ENCODE measurements at places on chromosomes 2 and 18.

GRCh38 chr2:35409762-35410161 lies 945.8 kb upstream of the CRIM1 start:
- DNase-seq = no peak

GRCh38 chr2:227450926-227451654 lies 20.9 kb upstream of the AGFG1 start:
- no peak for DNase-seq

GRCh38 chr2:121044412-121044811 lies 240.6 kb downstream of the TFCP2L1 start:
- no peak for DNase-seq

DNA sequence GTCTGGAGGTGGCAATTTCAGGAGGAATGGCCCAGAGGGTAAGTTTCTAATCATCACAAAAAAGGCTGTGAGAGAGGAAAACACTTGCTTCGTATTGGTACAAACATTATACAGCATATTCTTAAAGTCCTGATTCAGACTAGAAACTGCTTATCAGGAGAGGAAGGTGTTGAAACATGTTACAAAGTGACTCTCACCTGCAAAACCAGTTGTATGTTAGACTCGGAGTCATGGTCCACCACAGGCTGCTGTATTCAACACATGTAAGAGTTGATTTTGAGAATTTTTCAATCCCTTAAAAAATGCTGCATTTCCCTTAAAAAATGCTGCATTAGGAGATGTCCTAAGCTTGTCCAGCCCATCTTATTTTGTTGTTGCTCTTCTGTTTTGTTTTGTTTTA lies 61.5 kb downstream of the MBP start:
- no peak for DNase-seq

DNA sequence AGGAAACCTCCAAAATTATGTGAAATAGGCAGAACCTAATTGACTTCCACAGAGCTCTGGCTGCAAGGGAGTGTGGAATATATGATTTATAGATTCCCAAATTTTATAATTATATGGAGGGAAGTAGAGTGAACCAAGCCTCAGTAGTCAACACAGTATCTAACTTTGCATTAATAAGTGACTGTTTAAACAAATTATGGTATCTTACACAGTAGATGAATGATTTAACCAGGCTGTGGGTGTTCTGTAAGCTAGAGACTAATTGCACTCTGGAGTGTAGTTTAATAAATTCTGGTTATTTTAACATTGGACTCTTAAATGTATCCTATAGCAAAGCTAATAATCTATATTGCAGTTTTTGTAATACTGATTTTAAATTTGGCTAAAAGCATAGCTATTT lies 183.5 kb downstream of the KIAA1328 start:
- DNase-seq = no peak

DNA sequence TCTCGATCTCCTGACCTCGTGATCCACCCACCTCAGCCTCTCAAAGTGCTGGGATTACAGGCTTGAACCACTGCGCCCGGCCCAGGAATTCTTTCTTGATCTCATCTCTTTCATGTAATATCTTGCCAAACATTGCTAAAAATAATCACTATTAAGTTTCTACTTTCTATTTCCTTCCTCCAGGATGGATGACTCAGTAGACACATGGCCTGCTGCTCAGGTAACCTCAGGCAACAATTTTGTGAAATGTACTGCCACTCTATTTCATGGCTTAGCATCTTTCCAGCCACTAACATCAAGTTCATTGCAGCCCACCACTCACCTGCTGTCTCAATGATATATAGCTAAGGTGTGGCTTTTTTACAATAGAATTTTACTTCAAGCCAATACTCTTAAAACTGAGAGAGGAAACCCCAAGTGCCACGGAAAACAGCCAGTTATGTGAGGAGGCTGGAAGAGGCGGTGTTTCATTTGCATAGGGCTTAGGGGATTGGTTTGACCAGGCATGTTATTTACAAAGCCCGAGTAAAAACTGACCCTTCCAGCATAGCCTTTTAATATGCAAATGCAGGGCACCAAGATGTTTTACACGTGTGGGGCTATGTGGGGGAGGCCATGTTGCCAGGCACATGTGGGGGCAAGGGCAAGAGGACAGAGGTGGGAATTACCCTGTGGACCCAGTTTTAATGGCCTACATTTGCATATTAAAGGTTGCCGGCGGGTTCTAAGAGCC lies 11.3 kb upstream of the SUMO1 start:
- DNase-seq = no peak

DNA sequence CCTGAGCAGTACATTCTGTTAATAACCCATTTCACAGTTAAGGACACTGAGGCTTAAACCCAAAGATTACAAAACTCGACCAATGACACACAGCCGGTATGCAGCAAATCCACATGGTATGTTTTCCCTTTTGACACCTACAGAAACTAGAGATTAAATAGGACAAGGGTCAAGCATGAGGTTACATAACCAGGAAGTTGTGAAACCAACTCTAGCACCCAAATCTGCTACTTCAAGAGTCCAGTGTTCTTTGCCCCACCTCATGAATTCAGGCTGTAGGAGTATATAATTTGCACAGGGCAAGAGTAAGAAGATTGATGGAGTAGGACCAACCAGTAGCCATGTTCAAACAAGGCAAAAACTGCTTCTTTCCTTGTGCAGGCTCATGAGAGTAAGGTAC lies 249.8 kb downstream of the BCL11A start:
- DNase-seq = no peak

DNA sequence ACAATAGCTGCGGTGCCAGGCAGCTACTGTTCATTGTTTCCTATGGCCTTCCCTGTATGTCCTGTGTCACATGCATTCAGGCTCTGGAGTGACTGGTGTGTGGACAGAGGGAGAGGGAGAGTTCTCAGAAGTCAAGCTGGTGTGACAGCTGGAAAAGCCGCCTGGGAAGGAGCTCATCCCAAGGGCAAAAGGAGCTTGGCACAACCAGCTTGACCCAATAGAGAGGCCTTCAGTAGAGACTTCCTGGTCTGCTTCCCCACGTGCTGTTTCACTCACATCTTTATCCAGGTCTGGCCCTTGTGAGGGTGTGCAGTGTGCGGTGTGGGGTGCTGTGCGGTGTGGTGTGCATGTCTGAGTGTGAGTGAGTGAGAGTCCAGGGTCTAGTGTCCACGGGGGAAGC lies 11.1 kb upstream of the NT5DC4 start:
- DNase-seq = no peak

GRCh38 chr2:145654156-145654555 lies 1134.2 kb upstream of the ZEB2 start:
- DNase-seq = no peak

DNA sequence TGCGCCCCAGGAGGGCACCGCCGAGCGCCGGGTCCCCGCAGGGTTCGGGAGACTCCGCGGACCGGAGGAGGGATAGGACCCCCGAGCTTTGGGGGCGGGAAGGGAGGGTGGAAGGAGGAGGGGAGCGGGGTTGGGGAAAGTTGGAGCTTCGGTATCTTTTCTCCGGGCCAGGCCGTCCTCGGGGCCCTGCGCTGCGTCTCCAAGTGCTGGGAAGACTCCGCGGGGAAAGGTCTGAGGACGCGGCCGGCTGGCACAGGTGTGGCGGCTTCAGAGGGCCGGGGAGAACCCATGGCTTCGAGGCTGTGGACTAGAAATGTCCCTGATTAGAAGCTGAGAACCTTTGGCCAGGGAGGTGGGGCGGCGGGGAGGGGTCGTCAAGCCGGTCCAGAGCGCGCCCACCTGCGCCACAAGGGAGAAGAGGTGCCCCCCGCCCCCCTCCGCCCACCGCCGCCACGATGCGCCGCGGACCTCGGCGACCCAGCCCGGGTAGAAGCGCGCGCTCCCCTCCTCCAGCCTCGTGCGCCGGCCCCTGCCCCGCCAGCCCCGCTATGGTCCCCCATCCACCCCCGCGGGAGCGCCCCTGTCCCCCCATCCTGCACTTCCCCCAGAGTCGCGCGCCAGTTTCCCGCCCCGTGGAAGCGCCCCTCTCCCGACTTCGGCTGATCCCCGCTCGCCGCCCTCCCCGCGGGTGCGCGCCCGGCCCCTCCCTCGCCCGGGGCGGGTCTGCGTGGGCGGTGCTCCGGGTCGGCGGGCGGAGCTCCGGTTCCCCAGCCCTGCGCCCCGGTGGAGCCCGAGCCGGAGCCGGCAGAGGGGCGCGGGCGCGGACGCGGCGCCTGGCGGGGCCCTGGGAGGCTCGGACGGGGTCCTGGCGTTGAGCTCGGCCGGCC lies at the start of gene SNTG2:
Gene SNTG2 (plus strand): TSS at position 770 of the 887 bp plus-strand sequence. CDS start 148 bp downstream, outside the sequence.
- DNase-seq = no peak

DNA sequence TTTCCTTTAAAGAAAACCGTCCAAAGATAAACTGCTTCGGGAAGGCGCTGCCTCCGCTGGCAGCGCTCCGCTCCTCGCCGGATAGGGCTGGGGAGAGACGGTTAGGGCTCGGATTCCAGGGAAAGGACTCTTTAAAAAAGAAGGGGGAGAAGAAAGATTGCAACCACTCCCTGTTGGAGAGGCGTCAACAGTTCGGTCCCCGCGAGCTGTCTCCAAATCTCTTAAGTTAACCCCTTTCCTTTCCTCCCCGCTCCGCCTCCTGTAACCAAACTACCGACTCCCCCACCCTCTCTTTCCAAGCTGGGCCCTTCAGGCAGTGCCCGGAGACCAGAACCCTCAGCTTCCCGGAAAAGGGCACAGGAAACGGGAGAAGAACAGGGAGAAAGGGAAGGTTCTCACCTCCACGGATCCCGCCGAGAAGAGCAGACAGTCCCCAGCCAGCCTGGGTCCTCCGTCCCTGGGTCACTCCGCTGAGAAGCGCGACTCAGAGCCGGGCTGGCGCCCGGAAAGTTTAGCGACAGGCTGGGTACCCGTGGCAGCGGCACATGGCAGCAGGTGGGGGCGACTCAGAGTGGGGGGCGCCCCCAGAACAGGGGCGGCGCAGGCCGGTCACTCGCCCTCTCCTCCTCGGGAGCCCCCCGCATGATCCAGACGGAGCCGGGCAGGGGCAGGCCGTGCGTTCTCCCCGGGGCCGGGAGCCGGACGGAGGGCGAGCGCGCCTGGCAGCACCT lies 675 bp downstream of the FZD5 start:
- peak; percentile 33 for DNase-seq

- no peak for DNase-seq
Measured at GRCh38 chr2:20455076-20455587, 8.3 kb downstream of the RHOB start.

- DNase-seq = no peak
Measured at GRCh38 chr2:10158681-10159080, 36.1 kb downstream of the RRM2 start.

GRCh38 chr2:56681659-56682396 lies 498.0 kb downstream of the CCDC85A start:
- no peak for DNase-seq

DNA sequence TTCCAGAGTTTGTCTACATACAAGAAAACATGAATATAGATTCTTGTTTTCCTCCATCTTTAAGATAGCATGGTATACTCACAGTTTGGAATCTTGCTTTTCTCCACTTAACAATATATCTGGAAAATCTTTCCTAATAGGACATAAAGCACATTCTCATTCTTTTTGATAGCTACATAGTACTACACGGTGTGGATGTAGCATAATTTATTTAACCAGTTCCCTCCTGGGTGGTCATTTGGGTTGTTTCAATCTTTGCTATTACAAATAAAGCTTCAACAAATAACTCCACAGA lies 19.7 kb downstream of the MXD1 start:
- DNase-seq = no peak

GRCh38 chr2:42970151-42970550 lies 177.8 kb upstream of the HAAO start:
- no peak for DNase-seq

DNA sequence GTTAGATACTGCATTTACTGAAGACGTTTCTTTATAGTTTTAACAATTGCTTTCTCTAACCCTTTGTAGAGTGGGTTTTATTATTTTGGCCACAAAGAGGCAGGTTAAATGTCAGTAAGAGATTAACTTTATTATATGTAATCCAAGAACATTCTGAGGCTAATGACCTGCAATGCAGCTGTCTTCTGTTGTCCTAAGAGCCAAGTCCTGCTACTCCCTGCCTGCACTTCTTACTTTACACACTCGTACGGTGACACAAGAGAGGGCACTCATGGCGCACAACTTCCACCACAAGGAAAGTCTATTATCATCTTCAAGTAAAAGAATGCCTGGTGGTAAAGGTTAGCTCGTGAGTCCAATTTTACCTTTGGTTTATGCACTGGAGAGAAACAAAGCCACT lies 471.0 kb upstream of the HNMT start:
- DNase-seq = no peak

All from SW480 (cell line).